ENCODE measurements at places on chromosomes 12 and 14. TPM values are rescaled to one million over a fixed set of nuclear protein-coding genes. Genes with fewer than 3 reads are reported as not detected.

GRCh38 chr12:52903855-52904508 is 894 bp downstream of the KRT8 start:
- DNase-seq: peak; percentile 62

Gene IFT81
- 1.7 TPM for total RNA-seq

- DNase-seq: no peak
Observed at GRCh38 chr12:39605501-39605900, 14.1 kb downstream of the ABCD2 start.

GRCh38 chr12:49529414-49529813 is 9.4 kb upstream of the KCNH3 start:
- DNase-seq: no peak

Gene ZDHHC22
- total RNA-seq: not detected
